Activated naive CD8-positive, alpha-beta T cell treated with anti-CD3 and anti-CD28 coated beads for 36 hours (primary cell): ENCODE measurements at places on chromosomes 5 and 9. TPM values are rescaled to one million over a fixed set of nuclear protein-coding genes. Genes with fewer than 3 reads are reported as not detected.

KIF12 gene
- total RNA-seq = not detected

TAF11L9 gene
- total RNA-seq = not detected

MEIKIN gene
- not detected for total RNA-seq

NKD2 gene
- total RNA-seq = 0.82 TPM

OTULINL gene
- 20.8 TPM for total RNA-seq

GAPT gene
- 0.23 TPM for total RNA-seq

DMRT3 gene
- not detected for total RNA-seq

BAAT gene
- total RNA-seq = 0.10 TPM

CNTNAP3B gene
- not detected for total RNA-seq

COL5A1 gene
- total RNA-seq = 0.23 TPM

CHD1 gene
- total RNA-seq = 58.0 TPM

EXD3 gene
- total RNA-seq = 3.6 TPM

TMEM252 gene
- total RNA-seq = not detected

NTRK2 gene
- not detected for total RNA-seq

OR1J2 gene
- 0.23 TPM for total RNA-seq

ANKRD18A gene
- 2.6 TPM for total RNA-seq

PCDHGA9 gene
- not detected for total RNA-seq

PDE8B gene
- total RNA-seq = 0.16 TPM

ELAVL2 gene
- total RNA-seq = not detected

LCP2 gene
- total RNA-seq = 199 TPM

ANGPTL2 gene
- total RNA-seq = not detected

TMED9 gene
- total RNA-seq = 103 TPM

EQTN gene
- total RNA-seq = not detected

ZNF608 gene
- 0.06 TPM for total RNA-seq

ARL14EPL gene
- not detected for total RNA-seq

TAF1L gene
- total RNA-seq = 0.04 TPM

GRM6 gene
- not detected for total RNA-seq
